ENCODE measurements at places on chromosomes 16 and 17. TPM values are rescaled to one million over a fixed set of nuclear protein-coding genes. Genes with fewer than 3 reads are reported as not detected.

Gene EEF2K
- total RNA-seq: 37.0 TPM

Gene ZG16
- not detected for total RNA-seq

Gene IRX3
- total RNA-seq: 0.80 TPM

Gene SULT1A3
- 23.7 TPM for total RNA-seq

Gene TUBB3
- 2.5 TPM for total RNA-seq

Gene AMFR
- 172 TPM for total RNA-seq

Gene OTOA
- 0.11 TPM for total RNA-seq

Gene WNT9B
- 0.42 TPM for total RNA-seq

Gene SGCA
- total RNA-seq: 72.7 TPM

Gene RFNG
- 51.5 TPM for total RNA-seq

Gene PRSS36
- total RNA-seq: 2.7 TPM

Gene BCL6B
- 3.8 TPM for total RNA-seq

Gene OR4D1
- not detected for total RNA-seq

Gene C1QTNF8
- total RNA-seq: not detected

Gene KRTAP3-2
- total RNA-seq: not detected
